ENCODE measurements at places on chromosomes 7 and 10. TPM values are rescaled to one million over a fixed set of nuclear protein-coding genes. Genes with fewer than 3 reads are reported as not detected.

- no peaks in the 10 kb centered on the region for H3K27me3 ChIP-seq
- H3K4me1 ChIP-seq: no peaks in the 10 kb centered on the region
- DNase-seq: no peak
- H3K4me3 ChIP-seq: no peak overlapping the region
Observed at GRCh38 chr10:76950354-76950753, 687.3 kb downstream of the KCNMA1 start.

DNA sequence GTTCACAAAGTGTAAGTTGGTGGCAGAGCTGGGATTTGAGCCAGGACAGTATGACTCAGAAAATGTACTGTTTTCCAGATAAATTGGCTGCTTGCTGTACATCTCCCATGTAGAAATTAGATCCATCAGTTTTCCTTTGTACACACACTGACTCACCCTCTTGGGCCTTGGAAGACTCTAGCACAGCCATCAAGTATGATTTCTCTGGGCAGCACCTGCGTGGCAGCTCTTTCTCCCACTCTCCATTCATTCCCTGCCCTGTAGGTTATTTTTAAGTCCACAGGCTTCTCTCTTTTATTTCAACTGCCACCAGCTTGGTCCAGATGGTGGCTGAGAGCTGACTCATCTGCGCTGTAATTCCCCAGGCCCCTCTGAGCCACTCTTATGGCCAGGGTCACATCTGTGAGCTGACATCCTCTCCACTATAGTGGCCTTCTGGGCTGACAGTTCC, 28.3 kb upstream of the SDK1 start:
- no peaks in the 10 kb centered on the region for H3K4me1 ChIP-seq
- no peaks in the 10 kb centered on the region for H3K27me3 ChIP-seq
- H3K27ac ChIP-seq: no peak overlapping the region
- H3K4me3 ChIP-seq: no peak overlapping the region
- H3K36me3 ChIP-seq: no peaks in the 10 kb centered on the region
- no peak for DNase-seq

The WIPF3 gene
- total RNA-seq: 9.8 TPM

The PNLIPRP2 gene
- not detected for total RNA-seq

The NUDT5 gene
- total RNA-seq: 5.1 TPM

The MYH16 gene
- total RNA-seq: not detected

Data from gastrocnemius medialis (tissue), 4 donors.